ENCODE measurements at places on chromosomes 6 and 20. TPM values are rescaled to one million over a fixed set of nuclear protein-coding genes. Genes with fewer than 3 reads are reported as not detected.

ALDH5A1 gene
- total RNA-seq = 1.8 TPM

DNA sequence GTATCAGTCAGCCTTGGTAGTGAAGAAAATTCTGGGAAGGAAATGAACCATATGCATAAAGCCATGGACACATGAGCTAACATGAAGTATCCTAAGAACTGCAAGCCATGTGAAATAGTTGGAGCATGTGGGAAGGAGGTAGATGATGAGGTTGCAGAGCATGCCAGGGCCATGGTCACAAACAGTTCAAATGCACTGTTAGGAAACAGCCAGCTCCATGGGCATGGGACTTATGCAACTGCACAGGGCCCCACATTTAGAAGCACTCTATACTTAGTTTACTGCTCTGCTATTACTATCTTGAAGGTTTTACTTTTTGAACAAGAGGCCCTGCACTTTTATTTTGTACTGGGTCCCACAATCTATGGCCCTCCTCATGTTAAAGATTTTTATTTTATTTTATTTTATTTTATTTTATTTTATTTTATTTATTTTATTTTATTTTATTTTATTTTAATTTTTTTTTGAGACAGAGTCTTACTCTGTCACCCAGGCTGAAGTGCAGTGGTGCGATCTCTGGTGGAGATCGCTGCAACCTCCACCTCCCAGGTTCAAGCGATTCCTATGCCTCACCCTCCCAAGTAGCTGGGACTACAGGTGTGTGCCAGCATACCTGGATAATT, 169.1 kb downstream of the IBTK start:
- DNase-seq = no peak

GRCh38 chr6:155093430-155093829, 98.3 kb downstream of the TIAM2 start:
- DNase-seq = peak; percentile 73

GRCh38 chr6:148611213-148611612, 135.6 kb upstream of the UST start:
- peak; percentile 79 for DNase-seq

C4B gene
- 3.1 TPM for total RNA-seq

HUS1B gene
- 0.15 TPM for total RNA-seq

DNA sequence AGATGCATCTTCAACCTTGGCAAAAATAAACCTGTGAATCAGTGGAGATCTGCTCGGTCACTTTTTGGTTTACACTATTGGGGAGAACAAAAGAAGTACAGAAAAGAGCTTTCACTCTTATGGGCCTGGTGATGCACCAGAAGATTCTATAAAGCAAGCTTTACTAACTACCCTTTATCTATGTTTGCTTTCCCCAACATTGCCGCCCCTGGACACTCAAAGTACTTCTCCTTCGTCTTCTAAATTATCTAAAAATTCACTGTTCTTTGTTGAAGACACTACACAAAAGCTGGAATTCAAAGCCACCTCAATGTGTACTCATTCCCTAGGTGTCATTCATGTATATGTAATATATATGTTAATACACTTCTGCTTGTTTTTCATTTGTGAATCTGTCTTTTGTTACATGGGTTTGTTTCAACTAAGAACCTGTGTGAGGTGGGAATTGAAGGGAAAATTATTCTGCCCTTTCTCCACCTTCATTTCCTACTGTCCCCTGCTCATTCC, 97.9 kb upstream of the BTN3A2 start:
- DNase-seq = peak; percentile 31

DNA sequence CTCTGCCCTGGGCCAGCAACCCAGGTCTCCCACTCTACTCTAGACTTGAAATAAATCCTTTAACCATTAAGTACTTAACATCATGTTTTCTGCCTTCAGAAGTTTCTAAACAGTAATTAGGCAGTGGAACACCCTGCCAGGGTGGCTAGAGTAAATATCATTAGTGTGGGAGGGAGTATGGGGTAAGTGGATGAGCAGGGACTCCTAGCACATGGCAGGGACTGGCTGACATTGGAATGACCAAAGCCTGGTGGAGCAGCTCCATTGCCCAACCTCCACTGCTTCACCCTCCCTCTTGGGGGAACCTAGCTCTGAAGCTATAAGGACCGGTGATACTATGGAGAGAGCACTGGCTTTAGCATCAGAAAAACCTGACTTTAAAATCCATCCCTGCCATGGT, 167.1 kb downstream of the MAFB start:
- no peak for DNase-seq

GRCh38 chr6:2209226-2209809, 36.1 kb downstream of the GMDS start:
- DNase-seq = peak; percentile 57

DNA sequence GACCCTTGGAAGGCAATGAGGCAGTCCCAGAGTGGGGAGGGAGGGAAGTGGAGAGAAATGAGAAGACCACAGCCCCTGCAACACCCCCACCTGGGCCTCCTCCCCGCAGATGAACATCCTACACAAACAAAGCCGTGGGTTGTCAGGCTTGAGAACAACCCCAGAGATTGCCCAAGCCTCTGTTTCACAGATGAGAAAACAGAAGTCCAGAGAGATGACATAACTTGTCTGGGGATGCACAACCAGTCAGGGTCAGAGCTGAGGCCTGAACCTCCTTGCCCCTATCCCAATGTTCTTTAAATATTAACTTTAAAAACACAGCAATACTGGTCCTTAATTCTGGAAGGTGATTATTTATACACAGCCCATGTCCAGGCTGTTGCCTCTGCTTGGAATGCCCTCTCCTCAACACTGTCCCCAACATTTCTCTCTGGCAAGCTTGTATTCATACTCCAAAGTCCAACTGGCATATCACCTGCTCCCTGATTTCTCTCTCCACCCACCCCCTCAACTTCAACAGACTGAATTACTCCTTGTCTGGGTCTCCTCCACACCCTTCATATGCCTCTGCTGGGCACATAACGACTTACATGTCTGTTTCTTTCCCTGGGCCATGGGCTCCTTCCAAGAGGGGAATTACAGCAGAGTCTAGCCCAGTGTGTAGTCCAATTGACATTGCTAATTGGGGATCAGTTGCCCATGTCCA, 135.5 kb upstream of the LRFN2 start:
- DNase-seq = no peak

TFAP2C gene
- 7.5 TPM for total RNA-seq

GRCh38 chr6:170084166-170084730, 206.6 kb downstream of the DLL1 start:
- no peak for DNase-seq

GRCh38 chr20:33914919-33915318, 78.8 kb upstream of the RALY start:
- DNase-seq = peak; percentile 89

DNA sequence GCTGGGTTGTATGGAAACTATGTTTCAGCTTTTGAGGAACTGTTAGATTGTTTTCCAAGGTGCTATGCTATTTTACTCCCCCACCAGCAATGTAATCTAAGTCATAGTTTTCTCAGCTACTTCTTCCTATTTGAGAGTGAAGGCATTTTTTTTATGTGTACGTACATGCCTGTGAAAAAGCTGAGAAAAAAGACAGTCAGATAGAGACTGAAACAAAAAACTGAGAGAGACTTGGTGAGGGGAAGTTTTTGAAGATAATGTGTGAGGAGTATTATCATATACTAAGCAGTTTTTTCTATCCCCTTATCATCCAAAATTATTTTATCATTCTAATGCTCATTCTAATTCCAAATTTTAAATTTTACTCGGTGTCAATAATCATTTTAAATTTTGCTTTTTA, 780.0 kb downstream of the BCKDHB start:
- no peak for DNase-seq

- DNase-seq = no peak
Measured at GRCh38 chr20:49043000-49043399, 3.1 kb upstream of the CSE1L start.

GRCh38 chr6:116446399-116446798, 14.8 kb upstream of the CALHM6 start:
- peak; percentile 64 for DNase-seq

COQ3 gene
- total RNA-seq = 7.6 TPM

DNA sequence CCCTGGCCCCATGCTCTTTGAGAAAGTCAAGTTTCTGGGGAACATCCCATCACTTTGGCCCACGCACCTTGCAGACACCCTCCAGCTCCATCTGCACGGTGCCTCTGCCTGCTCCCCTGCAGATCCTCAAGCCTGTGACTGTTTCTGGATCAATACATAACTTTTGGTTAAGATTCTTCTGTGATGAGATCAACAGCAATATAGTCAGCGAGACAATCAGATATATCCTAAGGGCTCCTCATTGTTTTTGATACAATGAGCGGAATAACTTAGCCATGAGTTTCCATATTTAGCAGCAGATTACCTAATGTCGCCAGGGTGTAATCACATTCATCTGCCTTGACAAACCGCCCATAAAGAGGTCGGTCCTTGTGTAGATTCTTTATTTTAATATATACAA, 109.3 kb upstream of the MTHFD1L start:
- DNase-seq = peak; percentile 11

DNA sequence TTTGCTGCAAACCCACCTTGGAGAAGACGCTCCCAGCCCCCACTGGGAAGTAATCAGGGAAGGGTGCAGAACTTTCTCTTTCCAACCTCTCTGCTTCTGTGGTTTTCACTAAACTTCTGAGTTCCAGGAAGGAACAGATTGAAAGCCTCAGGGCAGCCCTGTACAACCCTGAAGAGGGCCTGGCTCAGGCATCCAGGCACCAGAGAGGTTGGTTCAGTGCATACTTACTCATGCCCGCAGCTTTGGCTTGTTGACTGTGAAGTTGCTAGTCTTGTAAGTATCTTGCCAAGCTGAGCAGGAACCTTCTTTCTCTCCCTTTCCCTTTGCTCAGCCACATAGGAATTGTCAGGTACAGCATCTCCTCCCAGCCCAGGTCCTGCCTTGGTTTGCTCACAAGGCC, 272.2 kb upstream of the FOXQ1 start:
- DNase-seq = peak; percentile 21

GRCh38 chr6:17442196-17442595, 48.8 kb downstream of the CAP2 start:
- DNase-seq = no peak

ADGRF4 gene
- 0.37 TPM for total RNA-seq

DNA sequence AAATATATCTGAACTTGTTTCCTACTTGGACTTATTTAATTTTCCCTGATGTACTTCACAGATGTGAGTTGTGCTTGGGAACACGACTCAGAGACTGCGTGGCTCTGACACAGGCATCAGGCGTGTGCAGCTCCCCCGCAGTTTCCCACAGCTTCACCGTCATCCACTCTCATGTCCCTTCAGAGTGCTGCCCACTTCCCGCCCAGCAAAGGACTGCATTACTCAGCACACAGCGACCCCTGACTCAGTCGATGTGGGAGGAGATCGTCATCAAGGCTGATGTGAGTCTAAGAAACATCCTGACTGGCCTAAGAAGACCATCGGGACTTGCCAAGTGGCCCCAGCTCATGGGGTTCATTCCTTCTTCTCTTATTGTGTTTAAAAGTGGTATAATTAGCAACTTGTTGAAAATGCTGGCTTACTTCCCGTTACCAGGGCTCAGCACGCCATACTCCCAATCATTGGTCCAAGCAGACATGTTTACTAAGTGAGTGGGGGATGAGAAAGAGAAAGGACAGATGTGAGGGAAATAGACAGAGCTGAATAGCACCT, 539.4 kb upstream of the JARID2 start:
- DNase-seq = peak; percentile 100

- no peak for DNase-seq
Measured at GRCh38 chr20:51461306-51461705, 81.2 kb downstream of the NFATC2 start.

DNA sequence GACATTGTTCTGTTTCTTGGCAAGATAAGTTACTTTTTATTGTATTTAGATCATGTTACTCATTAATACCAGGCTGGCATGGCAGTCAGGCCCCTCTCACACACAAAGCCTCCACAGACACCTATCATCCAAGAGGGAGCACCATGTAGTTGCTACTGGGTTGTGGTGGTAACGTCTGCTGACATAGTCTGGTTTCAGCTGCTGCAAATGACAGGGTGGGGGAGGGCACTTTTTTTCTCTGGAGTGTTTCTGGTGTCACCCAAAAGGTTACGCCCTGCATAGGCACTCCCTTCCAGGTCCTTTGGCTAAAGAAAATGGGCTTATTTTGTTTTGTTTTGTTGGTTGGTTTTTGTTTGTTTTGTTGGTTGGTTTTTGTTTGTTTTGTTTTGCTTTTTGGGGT, 236.4 kb upstream of the RIMS1 start:
- no peak for DNase-seq

DNA sequence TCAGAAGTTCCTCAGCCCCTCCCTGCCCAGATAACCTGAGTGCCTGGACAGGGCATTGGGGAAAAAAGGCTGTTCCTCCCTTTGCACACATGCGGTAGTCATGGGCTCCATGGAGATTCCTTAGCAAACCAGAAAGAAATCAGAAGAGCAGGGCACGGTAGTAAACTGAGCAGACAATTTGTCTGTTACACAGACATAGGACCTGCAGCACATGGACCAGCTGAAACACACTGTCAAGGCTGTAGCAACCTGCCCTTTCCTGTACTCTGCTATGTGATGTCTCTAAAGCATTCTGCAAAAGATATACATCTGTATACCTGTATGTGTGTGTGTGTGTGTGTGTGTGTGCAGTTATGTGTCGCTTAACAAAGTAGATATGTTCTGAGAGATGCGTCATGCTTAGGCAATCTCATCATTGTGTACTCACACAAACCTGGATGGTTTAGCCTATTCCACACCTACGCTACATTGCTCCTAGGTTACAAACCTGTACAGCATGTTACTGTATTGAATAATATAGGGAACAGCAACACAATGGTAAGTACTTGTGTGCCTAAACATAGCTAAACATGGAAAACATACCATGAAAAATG, 44.4 kb upstream of the BMP5 start:
- DNase-seq = no peak

DNA sequence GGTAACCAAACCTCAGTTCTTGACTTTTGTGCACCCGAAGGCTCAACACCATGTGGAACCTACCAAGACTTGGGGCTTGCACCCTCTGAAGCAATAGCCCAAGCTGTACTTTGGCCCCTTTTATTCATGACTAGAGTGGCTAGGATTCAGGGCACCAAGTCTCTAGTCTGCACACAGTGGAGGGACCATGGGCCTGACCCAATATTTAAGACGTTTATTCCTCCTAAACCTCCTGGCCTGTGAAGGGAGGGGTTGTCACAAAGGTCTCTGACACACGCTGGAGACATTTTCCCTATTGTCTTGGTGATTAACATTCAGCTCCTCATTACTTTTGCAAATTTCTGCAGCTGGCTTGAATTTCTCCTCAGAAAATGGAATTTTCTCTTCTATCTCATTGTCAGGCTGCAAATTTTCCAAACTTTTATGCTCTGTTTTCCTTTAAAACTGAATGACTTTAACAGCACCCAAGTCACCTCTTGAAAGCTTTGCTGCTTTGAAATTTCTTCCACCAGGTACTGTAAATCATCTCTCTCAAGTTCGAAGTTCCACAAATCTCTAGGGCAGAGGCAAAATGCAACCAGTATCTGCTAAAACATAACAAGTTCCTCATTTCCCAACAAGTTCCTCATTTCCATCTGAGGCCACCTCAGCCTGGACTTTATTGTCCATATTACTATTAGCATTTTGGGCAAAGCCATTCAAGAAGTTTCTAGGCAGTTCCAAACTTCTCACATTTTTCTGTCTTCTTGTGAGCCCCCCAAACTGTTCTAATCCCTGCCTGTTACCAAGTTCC, 481.4 kb upstream of the BTBD3 start:
- no peak for DNase-seq

All from M059J (cell line).